ENCODE measurements at places on chromosomes 7 and 10.

GRCh38 chr7:156060925-156061324 is 248.7 kb upstream of the SHH start:
- DNase-seq = no peak

DNA sequence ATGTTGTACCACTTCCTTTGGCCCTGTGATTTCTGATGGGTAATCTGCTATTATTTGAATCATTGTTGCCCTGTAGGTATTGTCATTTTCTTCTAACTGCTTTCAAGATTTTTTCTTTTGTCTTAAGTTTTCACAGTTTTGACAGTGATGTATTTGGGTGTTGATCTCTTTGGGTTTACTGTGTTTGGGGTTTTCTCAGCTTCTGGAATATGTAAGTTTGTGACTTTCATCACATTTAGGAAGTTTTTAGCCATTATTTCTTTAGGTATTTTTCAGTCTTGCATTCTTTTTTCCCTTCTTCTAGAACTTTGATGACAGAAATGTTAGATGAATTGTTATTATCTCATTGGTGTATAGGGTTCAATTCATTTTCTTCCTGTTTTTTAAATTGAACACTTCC is 23.1 kb upstream of the PON2 start:
- no peak for DNase-seq

DNA sequence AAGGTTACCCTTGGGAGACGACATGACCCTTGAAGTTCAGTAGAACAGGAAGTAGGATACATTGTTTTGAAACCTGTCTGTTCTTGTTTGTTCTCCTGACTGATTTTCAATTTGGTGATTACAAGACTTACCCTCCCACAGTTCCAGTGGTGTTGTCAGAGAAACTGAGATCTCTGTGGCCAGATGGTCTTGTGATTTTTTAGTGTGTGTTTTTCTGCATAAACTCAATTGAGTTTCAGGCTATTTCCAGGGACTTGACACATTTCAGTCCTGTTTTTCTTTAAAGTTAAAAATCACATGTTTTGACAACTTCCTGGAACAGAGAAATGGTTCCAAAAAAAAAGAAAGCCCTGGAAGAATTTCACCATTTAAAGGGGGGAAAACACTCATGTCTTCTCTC is 22.3 kb downstream of the PIK3CG start:
- DNase-seq = no peak

DNA sequence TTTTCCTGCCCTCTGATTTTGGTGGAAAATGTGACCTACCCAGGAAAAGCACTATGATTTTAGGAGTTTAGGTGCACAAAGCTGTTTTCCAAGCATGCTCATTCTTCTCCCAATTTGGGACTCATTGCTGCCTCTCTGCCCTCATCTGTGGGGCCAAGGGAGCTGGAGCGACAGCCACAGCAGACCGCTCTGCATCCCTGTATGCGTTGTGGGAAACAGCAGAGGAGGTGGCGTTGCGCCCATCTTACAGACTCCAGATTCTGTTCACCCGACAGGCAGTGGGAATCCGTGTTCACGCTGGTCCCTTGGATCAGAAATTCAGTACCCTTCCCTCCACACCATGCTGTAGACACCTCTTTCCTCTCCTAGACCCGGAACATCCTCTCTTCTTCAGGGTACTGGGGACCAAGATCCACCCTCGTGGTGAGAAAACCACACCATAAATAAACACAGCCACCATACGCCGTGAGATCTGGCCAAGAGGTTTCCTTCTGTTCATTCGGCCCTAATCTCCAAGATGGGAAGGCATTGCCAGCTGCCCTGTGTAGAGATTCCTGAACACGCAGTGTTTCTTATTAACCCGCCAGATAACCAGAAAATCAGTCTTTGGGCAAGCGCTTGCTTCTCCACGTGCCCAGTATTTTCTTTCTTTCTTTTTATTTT is 87.9 kb downstream of the CUX1 start:
- DNase-seq = no peak

Data from stimulated activated naive CD8-positive, alpha-beta T cell treated with anti-CD3 and anti-CD28 coated beads, Interleukin-15, amount 100 ng/mL, for 72 hours (primary cell).